ENCODE measurements at places on chromosomes 6 and 20. TPM values are rescaled to one million over a fixed set of nuclear protein-coding genes. Genes with fewer than 3 reads are reported as not detected.

Gene GJA10
- not detected for total RNA-seq

Gene SLC17A9
- total RNA-seq = 5.0 TPM

Gene COL9A1
- not detected for total RNA-seq

Gene MYMX
- total RNA-seq = 0.60 TPM

Gene TUBB1
- not detected for total RNA-seq

Gene E2F1
- 1.8 TPM for total RNA-seq

Gene CD83
- total RNA-seq = 4.9 TPM
